Stimulated activated CD4-positive, alpha-beta T cell treated with anti-CD3 and anti-CD28 coated beads, Interleukin-4, amount 100 ng/mL, for 48 hours (primary cell): ENCODE measurements at places on chromosomes 1 and 21.
A peak's percentile ranks its signal among the peaks of the same experiment; 100 is the strongest.

DNA sequence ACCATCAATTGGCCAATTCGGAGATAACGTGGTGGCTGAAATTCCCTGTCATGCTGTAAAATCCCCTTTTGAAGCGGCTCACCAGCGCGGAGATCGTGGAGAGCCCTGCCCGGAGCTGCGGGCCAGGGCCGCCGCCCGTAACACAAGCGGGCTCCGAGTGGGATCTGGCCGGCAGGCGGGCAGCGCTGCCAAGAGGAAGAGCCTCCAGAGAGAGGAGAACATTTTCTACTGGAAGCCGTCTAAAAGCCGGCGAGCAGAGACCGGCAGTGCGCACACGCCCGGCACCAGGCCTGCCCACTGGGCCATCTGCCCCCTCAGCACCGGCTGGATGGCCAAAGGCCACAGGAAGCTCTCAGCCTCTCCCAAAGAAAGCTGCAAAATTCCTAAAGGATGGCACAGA is 15.5 kb downstream of the SSBP3 start:
- DNase-seq: no peak

- no peak for DNase-seq
Observed at GRCh38 chr1:87644033-87644578, 315.4 kb downstream of the LMO4 start.

DNA sequence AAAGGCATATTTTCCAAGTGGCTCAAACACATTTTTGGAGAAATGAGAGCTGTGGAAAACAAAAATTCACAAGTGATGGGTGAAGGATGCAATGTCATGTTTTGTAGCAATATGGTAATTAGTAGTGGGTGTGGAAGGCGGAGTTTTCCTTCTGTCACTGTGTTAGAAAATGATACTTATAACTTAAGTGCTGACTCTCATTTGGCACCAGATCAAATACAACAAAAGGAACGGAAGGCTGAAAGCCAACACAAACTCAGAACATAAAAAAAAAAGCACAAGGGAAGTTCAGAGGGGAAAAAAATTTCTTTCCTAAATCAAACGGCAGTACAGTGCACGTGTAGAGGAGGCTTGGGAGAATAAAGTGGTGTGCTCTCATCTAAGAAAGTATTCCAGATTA is at the start of gene TNFSF18:
TSS of gene TNFSF18 (minus strand) at position 77 of the 400 bp plus-strand sequence. CDS start at position 32, 45 bp downstream.
- DNase-seq: no peak

GRCh38 chr1:196255762-196256161 is 352.5 kb downstream of the KCNT2 start:
- no peak for DNase-seq

- DNase-seq: no peak
Observed at GRCh38 chr1:94787691-94788090, 32.5 kb upstream of the SLC44A3 start.

- no peak for DNase-seq
Observed at GRCh38 chr1:30637183-30637980, 86.0 kb downstream of the MATN1 start.

- DNase-seq: no peak
Observed at GRCh38 chr1:45378184-45378583, 37.9 kb upstream of the MUTYH start.

- DNase-seq: no peak
Observed at GRCh38 chr1:43322506-43322905, 15.1 kb upstream of the MPL start.

- no peak for DNase-seq
Observed at GRCh38 chr1:14083706-14084105, 383.7 kb downstream of the PRDM2 start.

- DNase-seq: no peak
Observed at GRCh38 chr1:78884685-78885452, 121.7 kb downstream of the ADGRL4 start.

DNA sequence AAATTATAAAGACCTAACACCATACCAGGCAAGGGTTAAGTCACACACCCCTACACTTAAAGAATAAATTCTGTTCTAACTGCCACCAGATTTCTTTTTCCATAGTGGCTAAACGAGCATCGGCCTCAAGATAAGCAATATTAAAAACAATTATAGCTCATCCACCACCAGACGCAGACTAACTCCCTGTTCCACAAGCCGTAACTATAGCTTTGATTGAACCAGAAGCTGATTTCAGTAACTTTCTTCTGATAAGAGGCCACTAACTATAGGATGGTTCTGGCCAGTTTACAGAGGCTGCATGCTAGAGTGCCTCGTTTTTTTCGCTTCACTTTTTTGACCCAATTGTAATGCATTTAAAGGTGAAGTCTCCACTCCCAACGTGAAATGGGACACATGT is 238.8 kb downstream of the MRPL39 start:
- DNase-seq: no peak

DNA sequence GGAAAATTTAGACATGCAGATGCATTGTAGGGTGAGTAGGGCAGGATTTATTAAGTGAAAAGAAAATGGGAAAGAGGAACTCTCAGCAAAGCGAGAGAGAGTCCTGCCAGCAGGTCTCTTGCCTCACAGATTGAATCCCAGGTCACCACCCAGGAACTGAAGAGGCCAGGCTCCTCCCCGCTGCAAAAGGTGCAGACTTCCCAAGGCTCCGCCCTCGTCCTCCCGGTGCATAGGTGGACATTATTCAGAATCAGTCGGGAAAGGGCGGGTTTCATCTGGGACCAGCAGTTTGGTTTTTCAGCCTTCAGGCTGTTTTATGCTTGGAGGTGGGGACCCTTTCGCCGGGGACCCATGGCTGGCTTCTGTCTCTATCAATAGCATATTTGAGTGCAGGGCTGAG is 41.6 kb upstream of the APP start:
- DNase-seq: no peak

DNA sequence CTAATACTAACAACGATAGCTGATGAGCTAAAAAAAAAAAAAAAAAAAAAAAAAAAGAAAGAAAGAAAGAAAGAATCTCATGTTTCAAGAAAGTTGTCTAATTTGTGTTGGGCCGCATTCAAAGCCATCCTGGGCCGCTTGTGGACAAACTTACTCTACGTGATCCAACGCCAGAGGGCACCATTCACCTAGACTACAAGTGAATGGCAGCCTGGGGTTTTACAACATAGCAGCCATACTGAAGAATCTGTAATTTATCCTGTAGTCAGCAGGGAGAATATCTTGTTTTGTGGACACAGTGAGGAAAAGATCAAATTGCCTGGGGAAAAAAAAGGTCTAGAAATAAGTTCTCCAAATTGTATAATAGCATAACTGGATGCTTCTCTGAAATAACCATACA is 47.0 kb downstream of the CYP2J2 start:
- DNase-seq: no peak

GRCh38 chr21:15122241-15122640 is 57.4 kb upstream of the NRIP1 start:
- no peak for DNase-seq

DNA sequence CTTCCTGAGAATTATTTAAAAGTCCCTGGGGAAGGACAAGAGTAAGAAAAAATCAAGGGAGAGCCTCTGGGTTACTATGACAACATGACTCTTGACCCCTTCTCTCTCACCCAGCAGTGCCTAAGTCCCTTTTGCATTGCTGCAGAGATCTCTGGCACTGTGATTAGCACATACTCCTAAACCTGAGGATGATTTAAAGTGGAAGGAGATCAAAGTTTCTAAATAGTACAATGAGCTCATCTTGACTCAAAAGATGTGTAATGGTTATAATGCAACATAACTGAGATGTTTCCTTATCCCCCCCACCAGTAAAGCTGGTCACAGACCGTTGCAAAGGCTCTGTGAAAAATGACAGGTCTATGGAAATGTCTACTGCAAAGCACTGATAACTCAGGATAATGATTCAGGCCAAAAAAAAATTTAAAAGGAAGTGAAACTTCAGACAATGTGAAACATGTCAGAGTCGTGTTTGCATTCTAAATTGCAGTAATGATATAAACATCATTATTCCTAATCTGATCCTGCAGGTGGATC is 519.2 kb downstream of the KIF26B start:
- no peak for DNase-seq

GRCh38 chr1:225470211-225471108 is 42.6 kb upstream of the LBR start:
- no peak for DNase-seq

GRCh38 chr1:174134003-174134659 is 25.2 kb upstream of the RABGAP1L start:
- DNase-seq: no peak

DNA sequence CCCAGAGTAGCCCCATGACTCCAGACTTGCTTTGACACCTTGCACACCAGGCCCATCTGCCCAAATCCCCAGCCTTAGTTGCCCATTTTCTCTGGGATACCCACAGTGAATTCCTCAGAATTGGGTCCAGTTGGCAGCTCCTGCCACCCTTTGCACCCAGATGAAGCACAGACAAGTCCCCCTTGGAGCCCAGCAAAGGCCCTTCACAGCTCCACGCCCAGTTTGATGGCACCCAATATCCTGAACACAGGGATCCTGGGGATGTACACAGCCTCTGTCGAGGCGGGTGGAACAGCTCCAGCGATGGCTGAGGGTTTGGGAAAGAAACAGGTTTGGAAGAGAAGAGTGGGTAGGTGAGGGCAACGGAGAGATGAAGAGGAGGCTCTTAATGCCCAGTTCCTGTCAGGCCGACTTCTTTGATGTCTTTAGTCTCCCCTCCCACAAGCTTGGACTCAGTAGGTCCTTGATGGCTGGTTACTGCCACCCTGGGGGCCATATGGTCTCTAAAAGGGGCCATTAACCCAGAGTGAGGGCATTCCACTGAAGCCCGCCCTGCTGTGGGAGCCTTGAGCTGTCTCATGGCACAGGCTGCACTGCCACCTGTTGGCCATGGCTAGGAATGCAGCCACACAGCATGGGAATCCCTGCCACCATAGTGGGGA is 21.7 kb downstream of the TMEM53 start:
- DNase-seq: peak; percentile 74

GRCh38 chr1:20497506-20497905 is 10.4 kb downstream of the MUL1 start:
- no peak for DNase-seq

DNA sequence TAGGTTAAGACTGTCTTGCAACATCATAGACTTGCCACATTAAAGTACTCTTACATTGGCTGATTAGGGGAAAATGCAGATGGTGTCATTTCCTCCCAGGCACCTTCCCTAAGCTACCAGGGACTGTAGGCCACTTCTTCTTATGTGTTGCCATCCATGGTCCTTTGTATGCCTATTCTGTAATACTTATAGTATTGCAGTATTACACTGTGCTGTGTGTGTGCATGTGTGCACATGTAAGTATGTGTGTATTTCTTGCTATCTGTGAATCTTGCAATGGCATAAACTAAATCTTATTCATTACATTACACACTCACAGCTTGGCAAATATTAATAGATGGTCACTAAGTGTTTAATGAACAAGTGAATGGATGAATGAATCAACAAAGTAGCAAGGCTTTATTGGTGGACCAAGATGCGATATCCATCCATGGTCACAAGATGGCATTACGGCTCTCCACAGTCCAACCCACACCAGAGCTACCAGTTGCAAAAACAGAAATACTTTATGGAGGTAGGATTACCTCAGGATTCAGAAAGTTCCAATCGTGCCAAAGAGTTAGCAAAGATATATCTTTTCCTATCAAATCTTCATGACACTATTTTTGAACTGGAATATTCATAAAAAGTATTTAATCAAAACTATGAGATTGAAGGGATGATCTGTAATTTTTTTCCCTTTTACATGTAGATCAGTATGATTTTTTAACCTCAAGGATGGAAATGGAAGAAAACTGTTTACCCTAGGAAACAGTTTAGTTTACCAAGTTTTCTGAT is 160.2 kb downstream of the DENND1B start:
- no peak for DNase-seq

GRCh38 chr1:54227891-54228310 is 27.9 kb downstream of the MRPL37 start:
- DNase-seq: no peak

DNA sequence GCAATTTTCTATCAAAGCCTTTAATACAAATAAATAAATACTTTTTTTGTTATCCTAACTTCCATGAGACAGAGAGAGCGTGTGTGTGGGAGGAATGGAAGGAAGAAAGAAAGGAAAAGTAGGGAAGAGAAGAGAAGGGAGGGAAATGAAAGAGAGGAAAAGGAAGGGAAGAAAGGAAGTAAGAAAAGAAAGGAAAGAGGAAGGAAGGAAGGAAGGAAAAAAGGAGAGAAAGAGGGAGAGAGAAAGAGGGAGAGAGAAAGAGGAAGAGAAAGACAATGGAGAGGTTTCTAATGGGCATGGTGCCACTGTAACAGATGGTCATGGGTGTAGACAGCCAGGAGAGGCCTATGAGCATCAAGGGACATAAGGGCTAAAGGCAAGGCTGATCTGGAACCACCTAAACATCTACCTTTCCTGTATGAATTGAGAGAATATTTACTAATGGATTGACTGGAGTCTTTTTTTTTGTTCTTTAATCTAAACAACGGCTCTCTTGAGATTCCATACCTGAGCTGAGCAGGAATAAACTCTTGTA is 234.9 kb downstream of the PTPRC start:
- DNase-seq: no peak

- DNase-seq: no peak
Observed at GRCh38 chr1:211579440-211580302, 710 bp upstream of the SLC30A1 start.

GRCh38 chr1:9444532-9444931 is 94.7 kb upstream of the SLC25A33 start:
- DNase-seq: no peak

DNA sequence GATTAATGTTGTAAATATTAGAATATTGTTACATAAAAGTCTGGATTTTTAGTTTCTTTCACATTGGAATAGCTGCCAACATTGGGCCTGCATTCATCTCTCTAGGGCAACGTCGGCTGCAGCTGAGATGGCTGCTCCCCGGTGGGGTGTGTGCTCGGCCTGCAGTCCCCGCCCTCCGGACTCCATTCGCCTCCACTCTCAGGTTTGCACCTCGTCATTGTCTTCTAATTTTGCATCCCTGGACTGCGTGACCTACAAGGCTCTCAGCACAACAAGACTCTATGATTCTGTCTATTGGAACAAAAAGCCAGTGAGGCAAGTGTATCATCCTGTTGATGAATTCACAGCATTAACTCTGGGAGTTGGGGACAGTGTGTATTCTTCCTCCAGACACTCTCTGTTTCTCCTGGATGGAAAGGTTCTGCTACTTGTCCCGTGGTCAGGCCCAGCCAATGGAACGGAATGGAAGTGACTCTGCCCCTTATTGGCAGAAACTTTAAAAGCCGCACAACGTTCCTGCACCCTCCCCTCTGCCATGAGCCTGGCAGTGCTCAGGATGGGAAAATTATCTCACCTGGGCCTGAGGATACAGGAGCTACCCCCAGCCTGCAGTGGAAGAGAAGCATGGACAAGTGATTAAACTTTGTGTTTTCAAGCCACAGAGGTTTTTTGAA is 105.0 kb upstream of the SAMD11 start:
- DNase-seq: no peak

DNA sequence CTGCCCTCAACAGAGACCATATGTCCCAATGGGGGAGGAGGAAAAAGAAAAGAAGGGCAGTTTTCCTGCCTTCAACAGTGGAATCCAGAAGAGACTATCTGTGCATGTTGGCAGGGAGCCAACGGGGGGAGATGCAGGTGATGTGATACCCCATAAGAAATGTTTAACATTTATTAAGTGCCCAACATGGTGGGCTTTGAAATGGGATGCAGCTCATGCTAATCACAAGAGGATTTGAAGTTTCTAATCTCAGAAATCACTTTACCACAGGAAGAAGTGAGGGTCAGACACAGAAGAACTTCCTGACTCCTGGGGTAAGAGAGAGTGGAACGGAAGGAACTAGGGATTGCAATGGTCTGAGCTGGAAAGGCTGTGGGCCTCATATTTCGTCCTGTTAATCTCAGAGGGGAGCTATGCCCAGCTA is 16.2 kb downstream of the CSRP1 start:
- DNase-seq: no peak

GRCh38 chr21:33374450-33375096 is 28.6 kb upstream of the IFNGR2 start:
- no peak for DNase-seq
